ENCODE measurements at places on chromosomes 4 and X.

- no peak for DNase-seq
These were observed 263.7 kb downstream of the IL1RAPL1 start for GRCh38 chrX:28850955-28851354.

- DNase-seq, result no peak
These were observed 296.1 kb upstream of the UGT8 start for GRCh38 chr4:114302472-114302871.

DNA sequence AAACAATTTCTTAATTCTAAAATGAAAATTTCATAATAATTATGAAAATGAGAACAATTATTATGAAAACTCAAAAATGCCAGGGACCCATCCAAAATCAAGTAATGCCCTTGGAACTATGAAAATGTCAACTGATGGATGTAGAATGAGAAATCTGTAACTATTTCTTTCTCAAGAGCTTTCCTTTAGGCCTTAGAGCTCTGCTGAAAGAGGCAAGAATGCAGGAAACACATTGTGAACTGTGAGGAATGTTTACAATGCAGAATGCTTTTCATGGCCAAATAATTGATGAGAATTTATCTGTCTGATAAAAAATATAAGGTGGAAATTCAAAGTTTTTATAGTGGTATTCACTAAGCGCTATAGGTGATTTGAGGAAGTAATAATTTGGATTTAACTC is 207.1 kb upstream of the PCDH18 start:
- DNase-seq, result peak; percentile 34

DNA sequence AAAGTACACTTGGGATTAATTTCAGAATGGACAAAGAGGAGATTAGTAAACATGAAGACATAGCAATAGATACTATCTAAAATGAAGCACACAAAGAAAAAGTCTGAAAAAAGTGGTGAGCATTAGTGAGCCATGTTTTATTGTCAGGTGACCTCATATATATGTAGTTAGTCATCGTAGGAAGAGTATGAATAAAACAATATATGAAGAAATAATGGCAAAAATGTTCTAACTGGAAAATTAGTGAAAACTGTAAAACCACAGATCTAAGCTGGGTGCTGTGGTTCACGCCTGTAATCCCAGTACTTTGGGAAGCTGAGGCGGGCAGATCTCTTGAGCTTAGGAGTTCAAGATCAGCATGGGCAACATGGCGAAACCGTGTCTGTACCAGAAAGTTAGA is 67.9 kb downstream of the RBPJ start:
- DNase-seq, result peak; percentile 59

DNA sequence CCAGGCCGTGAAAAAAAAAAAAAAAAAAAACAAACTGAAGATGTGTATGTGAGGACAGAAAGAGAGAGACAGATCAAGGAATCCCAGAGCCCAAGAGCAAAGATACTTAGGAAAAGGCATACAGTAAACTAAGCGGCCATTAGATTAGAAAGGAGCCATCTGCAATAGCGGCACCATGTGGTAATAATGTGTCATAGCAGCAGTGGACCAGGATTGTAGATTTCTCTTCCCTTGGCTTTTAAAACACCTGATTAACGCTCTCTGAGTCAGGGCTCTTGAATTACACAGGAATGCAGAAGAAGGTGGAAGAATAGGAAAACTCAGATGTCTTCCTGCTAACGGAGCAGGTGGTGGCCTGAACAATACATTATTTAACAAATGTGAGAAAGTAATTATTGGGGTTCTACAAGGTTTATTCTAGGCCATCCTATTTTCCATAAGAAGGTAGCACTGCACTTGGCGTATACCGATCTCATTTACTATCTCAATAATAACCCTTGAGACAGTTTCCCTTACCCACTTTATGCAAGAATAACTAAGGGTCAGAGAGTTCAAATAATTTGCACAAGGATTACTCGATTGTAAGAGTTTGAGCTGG is 182.7 kb downstream of the KCNIP4 start:
- DNase-seq, result peak; percentile 45

GRCh38 chrX:130083656-130084382 is 26.5 kb downstream of the ELF4 start:
- no peak for DNase-seq

DNA sequence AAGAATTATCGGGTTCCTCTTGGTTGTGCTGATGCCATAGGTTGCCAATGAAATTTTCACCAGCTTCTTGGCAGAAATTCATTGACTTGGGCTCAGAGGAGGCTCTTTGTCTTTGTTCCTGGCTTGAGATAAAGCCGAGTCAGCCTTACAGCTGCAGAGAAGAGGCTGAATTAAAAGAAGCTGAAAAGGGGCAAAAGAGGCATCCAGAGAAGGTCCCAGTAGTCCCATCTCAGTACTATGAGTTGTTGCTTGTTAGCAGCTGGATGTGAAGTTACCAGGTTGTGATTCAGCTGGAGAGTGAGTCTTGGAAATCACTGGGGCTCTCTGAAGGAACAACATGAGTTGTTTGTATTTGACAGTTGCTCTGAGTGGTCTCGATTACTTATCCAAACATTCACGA is 59.7 kb downstream of the SMAD1 start:
- no peak for DNase-seq

DNA sequence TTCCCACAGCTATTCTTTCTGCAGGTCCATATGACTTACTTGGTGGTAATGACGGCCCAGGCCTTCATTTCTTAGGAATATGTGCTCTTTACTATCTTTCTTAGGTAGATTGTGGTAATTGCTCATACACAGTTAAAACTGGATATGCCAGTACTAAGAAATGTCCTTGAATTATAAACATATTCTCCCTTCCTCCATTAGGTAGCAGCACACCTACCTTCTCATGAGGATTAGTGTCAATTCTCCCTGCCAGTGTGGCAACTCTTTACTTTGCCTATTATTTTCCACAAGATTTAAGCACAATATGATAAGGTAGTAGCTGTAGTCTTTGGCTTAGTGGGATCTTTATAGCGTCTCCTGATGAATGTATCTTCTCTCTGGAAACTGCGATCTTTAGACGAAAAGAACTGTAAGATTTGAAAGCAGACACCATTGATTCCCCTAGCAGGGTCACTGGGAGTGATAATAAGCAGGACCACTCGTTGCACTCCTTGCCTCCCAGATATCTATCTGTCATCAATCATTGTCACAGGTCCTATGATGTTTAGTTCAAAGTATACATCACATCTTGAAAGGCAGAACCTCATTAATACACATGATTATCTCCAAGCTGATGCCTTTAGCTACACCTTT is 1240.7 kb downstream of the C4orf33 start:
- peak; percentile 54 for DNase-seq

GRCh38 chrX:72467135-72467534 is 105.5 kb downstream of the HDAC8 start:
- DNase-seq, result no peak

DNA sequence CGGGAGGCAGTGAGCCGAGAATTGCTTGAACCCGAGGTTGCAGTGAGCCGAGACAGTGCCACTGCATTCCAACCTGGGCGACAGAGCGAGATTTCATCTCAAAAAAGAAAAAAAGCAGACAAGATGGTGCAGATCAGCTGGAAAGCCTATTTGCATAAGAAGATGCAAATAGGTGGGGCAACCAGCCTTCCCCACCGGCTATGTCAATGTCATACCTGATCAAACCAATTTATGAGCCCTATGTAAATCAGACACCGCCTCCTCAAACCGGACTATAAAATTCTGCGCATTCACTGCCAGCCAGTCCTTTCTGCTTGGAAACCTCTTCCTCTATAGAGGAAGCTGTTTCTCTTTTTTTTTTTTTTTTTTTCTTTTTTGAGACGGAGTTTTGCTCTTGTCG is 64.5 kb upstream of the CHRNA9 start:
- no peak for DNase-seq

DNA sequence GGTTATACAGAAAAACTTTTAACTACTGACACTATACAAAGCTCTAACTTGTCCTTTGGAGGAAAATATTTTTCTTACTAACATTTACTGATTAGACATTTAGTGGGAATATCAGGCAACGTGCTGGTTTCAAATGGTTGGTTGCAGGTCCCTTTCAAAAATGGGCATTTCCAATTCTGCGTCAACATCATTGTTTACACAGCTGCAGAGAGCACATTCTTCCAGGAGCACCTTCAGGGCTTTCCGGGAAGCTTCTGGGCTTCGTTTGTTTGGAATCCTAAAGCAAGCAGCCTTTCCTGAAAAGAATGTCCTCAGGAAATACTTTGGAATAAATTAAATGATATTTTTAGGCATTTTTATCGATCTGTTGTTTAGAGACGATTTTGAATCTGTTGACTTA is 289.7 kb downstream of the TRIML1 start:
- no peak for DNase-seq

DNA sequence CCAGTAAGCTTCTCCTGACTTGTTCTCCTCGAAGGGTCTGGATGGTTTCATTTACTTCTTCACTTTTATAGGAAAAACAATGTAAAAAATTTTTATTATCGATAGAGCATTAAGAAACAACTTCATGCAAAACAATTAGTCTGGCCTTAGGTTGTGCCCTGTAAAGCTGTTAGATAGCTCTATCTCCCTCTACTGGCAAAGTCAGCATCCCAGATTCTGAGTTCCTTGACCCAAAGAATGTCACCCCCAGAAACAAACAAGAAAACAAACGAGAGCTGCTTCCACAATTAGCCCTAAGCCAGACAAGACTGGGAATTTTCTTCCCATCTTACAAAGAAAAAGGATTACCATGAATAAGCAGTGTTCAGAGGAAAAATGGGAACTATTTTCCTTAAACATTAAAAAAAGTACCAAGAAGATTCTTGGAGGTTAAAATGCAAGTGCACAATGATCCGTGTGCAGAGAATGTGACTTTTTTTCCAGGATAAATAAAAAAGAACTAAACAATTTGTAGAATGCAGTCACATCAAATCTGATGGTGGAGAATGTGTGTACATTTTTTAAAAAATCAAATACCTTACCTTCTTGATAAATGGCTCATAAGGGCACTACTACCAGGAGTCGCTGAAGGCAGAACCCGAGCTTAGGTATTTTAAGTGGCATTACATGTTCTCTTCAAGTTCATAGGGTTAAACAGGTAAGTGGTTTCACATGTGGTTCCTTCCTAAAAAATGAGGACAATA is 293.2 kb downstream of the FBXO8 start:
- DNase-seq, result peak; percentile 65

DNA sequence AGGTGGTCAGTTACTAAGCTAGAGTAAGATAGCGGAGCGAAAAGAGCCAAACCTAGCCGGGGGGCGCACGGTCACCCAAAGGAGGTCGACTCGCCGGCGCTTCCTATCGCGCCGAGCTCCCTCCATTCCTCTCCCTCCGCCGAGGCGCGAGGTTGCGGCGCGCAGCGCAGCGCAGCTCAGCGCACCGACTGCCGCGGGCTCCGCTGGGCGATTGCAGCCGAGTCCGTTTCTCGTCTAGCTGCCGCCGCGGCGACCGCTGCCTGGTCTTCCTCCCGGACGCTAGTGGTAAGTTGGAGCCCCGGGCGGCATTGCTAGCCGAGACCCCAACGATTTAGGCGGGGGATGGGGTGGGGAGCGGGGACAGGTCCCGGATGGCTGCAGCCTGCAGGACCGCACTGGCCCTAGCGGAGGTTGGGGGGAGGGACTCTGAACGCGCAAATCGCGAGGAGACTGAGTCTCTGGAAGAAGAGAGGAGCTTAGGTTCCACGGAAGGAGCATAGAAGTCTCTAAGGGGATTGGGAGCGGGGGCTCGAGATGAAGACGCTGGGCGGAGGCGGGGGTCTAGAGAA is 573 bp downstream of the HTR2C start:
- DNase-seq, result no peak

DNA sequence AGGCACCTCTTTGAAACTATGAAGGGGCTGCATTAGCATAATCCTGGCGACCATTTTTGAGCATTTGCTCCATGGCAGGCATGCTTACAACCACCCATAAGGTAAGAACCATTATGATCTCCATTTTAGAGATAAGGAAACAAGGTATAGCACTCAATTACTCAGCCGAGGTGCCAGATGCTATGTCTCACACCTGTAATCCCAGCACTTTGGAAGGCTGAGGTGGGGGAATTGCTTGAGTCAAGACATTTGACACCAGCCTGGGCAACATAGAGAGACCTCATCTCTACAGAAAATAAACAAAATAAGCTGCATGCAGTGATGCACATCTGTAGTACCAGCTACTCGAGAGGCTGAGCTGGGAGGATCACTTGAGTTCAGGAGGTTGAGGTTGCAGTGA is 43.6 kb downstream of the TIGD4 start:
- no peak for DNase-seq

DNA sequence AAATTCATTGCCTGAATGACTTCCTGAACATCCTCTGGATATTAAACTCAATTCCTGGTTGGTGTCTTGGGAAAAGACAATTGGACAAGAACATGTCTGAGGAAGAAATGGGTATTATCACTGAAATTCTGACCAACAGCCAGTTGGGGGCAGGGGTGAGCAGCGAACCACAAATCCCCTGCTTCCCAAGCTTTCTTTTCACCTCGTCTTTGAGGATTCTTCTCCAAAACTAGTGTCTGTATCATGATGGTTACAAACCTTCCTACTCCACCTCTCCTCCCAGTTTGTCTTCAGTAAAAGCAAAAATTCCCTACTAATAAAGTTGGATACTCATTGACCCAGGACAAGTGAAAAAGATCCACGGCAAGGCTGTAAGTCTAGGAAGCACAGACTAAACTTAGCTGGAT is 48.3 kb upstream of the WDR1 start:
- peak; percentile 51 for DNase-seq

DNA sequence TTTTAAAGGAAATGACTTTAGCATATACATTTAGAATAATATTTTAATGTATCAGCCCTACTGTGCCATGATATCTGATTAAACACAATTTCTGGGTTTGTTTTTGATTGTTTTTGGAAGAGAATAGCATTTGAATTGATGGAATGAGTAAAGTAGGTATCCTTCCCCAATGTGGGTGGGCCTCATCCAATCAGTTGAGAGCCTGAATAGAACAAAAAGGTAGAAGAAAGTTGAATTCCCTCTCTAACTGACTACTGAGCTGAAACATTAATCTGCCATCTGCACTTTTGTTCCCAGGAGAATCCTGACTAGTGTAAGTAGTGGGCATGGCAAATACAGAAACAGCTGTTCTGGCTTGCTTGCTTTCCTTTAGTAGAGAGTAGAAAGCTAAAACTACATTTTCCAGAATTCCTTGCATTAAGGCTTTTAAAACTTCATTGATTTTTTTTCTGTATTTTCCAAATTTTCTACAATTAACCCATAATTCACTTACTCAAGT is 9.7 kb upstream of the SEC24D start:
- no peak for DNase-seq

DNA sequence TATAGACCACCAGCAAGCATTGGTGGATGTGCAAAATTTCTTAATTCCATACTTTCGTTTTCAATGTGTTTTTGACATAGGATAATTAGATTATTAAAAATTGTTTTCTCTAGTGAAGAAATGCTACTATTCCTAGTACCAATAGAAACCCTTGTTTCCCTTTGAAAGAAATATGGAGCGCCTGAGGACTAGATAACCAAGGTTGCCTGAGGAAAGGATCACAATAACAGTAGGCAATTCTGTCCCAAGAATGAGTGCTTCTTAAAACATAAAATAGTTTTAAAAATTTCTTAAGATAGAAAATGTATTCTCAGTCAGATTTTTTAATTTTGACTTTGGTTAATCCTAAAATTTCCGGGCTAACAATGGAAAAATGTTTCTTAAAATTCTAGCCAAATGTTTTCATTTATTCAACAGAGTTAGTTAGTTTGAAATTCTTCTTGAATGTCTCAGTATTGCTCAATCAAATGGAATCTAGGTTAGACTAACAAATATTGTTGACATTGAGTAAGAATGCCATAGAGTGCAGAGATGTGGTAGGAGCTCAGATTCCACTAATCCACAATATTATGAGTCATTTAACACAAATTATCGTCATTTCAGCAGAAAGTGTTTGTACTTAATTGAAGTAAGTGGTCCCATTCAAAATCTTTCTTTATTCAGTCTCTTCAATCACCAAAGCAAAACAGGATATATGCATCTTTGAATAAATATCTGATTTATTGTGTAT is 666.0 kb downstream of the GRID2 start:
- peak; percentile 97 for DNase-seq

GRCh38 chrX:17923546-17923945 is 62.4 kb upstream of the RAI2 start:
- DNase-seq, result no peak
